ENCODE measurements at places on chromosomes 2 and 18. TPM values are rescaled to one million over a fixed set of nuclear protein-coding genes. Genes with fewer than 3 reads are reported as not detected.

Gene STAT4
- total RNA-seq: 0.73 TPM

Gene MYO3B
- 0.31 TPM for total RNA-seq

Gene CNDP1
- not detected for total RNA-seq

Gene VWC2L
- not detected for total RNA-seq

Gene UCN
- 2.1 TPM for total RNA-seq

Gene CYP27A1
- 184 TPM for total RNA-seq

Gene NT5C1B
- not detected for total RNA-seq

Gene UGT1A8
- total RNA-seq: not detected

Gene SATB2
- 5.9 TPM for total RNA-seq

Gene CDKL4
- total RNA-seq: 0.67 TPM

Gene TMEM17
- 5.2 TPM for total RNA-seq

Gene C2orf72
- 0.46 TPM for total RNA-seq

Gene BMPR2
- total RNA-seq: 39.6 TPM

Gene HOXD13
- not detected for total RNA-seq

Gene TRIM43
- total RNA-seq: not detected

Gene EPB41L5
- total RNA-seq: 10.3 TPM

Gene MRPL19
- total RNA-seq: 47.6 TPM

Gene ARHGEF4
- 1.5 TPM for total RNA-seq

Gene STRN
- total RNA-seq: 20.7 TPM

Gene MAT2A
- 258 TPM for total RNA-seq

Gene OSBPL6
- 5.2 TPM for total RNA-seq

Gene MC4R
- total RNA-seq: 0.77 TPM

Gene PIEZO2
- not detected for total RNA-seq

Gene FBXO11
- total RNA-seq: 37.0 TPM

Gene MREG
- total RNA-seq: 41.0 TPM

Gene SCYGR4
- under 0.01 TPM for total RNA-seq

Gene TMBIM1
- 209 TPM for total RNA-seq

Gene GRB14
- 1.4 TPM for total RNA-seq

Gene MAPK4
- total RNA-seq: 16.5 TPM

Gene SMYD1
- 1.0 TPM for total RNA-seq

Gene PDE11A
- total RNA-seq: 0.36 TPM

Gene CSRNP3
- total RNA-seq: 5.7 TPM

Gene ESCO1
- 16.0 TPM for total RNA-seq

All from melanocyte of skin (primary cell).